ENCODE measurements at places on chromosomes 5 and 9.

DNA sequence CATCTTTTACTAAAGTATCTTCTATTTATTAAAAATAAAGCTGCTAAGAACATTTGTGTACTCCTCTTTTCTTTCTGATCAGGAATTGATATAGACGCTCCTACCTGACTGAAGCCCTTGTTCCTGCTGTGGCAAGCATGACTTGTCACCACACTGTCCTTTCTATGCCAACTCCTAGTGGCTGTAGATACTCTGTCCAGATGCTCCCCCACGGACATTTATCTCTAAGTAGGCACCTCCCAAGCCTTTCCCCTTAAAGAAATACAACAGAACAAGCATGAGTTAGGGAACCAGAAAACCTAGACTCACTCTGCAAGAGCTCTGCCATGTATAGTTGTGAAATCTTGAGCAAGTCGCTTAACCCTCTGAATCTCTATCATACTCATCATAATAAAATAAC is 53.2 kb downstream of the FAM114A2 start:
- no peak for DNase-seq

DNA sequence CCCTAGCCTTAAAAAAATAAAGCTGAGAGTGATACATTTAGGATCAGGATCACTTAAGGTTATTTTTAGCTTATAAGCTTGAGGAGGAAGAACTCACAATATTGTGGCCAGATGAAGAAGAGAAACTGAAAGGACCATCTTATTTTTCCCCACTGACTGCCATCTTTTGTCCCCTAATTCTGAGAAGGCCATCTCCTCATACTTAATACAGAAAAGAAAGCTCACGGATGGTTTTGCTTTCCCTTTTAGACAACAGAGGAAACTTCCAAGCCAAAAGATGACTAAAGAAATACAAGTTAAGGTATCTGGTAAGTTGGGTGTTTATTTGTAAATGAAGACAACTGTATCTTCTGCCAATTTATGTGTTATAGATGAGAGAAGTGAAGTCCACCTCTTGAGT is 36.4 kb downstream of the ERAP1 start:
- no peak for DNase-seq

- peak; percentile 61 for DNase-seq
Measured at GRCh38 chr5:32138839-32139493, 35.2 kb downstream of the GOLPH3 start.

DNA sequence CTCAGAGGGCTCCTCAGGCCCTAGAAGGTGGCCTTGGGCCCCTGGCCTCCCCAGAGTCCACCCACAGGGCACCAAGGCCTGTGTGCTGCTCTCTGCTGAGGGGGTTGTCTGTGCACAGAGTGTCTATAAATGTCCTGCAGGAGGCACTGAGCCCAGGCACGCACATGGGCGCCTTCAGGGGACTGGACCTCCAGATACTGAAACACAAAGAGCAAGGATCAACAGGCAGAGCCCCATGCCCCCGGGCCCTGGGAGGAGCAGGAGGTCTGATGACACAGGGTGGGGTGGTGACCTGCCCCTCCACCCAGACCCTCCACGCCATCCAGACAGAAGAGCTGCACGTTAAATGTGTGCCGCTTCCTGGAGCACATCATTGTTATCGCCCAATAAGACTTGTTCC is 64.6 kb upstream of the SIMC1 start:
- DNase-seq, result no peak

- no peak for DNase-seq
Measured at GRCh38 chr5:100790951-100791350, 112.1 kb downstream of the ST8SIA4 start.

DNA sequence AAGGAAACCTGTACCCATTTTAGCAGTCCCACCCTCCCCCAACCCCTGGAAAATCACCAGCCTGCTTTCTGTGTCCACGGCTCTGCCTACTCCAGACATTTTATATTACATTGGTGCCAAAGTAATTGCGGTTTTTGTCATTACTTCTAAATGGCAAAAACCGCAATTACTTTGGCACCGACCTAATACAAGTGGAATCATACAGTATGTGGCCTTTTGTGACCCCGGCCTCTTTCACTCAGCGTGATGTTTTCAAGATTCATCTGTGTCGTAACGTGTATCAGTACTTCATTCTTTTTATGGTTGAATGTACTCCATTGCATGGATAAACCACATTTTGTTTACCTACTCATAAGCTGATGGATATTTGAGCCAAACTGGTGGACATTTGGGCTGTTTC is 9.7 kb upstream of the ORM1 start:
- no peak for DNase-seq

DNA sequence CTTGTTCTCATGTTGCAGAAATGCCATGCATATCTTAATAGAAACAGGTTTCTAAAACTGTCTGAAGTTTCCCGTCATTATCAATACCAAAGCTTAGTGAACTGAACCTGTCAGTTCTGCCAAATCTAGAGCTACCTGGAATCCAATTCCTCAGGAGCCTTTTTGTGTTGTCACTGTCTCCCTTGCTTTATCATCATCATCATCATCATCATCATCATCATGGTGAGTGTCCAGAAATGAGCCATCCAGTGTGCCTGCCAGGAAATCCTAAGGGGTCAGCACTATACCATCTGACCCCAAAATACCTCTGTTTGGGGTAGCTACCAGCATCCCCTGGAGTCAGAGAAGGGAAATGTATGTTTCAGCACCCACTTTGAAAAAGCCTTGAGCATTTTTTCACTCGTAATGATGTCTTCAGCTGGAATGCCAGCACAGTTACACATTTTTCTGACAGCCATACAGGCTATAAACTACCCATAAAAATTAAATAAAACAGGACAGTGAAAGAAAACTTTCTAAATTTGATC is 150.3 kb downstream of the NR2F1-AS1 start:
- no peak for DNase-seq

- no peak for DNase-seq
Measured at GRCh38 chr5:122745597-122745996, 29.3 kb upstream of the SNX2 start.

- DNase-seq, result no peak
Measured at GRCh38 chr5:14036514-14036913, 92.0 kb upstream of the DNAH5 start.

DNA sequence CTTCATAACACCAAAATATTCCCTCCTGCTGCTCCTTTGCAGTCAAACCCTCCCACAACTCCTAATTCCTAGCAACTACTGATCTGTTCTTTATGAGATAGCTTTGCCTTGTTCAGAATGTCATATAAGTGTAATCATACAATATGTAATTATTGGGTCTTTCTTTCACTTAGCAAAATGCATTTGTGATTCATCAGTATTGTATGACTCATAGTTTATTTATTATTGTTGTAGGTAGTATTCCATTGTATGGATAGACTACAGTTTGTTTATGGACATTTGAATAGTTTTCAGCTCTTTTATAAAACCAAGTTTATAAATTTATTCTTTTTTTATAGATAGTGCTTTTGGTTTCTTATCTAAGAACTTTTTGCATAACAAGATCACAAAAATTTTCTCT is 468.2 kb upstream of the KIF2A start:
- no peak for DNase-seq

GRCh38 chr5:157918811-157919742 is 60.1 kb upstream of the CLINT1 start:
- DNase-seq, result no peak

- peak; percentile 71 for DNase-seq
Measured at GRCh38 chr9:135887585-135888050, 19.7 kb downstream of the CAMSAP1 start.

DNA sequence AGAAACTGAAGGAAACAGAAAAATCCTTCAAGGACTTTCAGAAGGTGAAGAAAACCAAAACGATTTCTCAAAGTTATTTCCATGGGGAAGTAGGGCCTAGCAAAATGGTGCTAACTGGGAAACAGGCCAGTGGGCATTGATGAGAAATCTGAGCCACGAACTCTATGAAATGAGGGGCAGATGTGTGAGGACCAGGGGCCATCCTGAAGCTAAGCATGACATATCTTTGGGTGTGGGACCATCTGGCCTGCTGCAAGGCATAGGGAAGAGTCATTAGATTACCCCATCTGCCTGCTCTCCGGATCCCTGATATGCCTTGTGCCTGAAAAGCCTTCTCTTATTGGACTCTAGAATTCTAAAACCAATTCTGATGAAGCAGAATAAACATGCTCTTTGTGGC is 143.8 kb downstream of the PALM2AKAP2 start:
- no peak for DNase-seq

DNA sequence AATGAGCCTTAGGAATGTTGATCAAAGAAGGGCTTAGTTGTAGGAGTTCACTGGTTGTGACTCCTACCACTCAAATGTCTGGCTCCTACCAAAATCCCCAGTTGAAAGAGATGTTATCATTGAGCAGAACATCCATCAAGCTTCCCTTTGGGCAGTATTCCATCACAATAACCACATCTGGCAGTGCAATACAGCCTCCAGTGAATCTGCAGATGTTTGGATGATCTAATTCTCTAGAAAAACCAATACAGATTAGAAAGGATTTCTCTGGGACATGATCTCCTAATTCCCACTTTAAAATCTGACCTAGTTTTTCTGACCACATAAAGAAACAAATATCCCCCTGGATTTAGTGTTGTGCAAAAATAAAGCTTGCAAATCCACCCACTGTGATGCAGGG is 81.6 kb downstream of the TMEM215 start:
- no peak for DNase-seq

GRCh38 chr9:36341936-36342577 is 58.0 kb downstream of the RNF38 start:
- DNase-seq, result no peak

DNA sequence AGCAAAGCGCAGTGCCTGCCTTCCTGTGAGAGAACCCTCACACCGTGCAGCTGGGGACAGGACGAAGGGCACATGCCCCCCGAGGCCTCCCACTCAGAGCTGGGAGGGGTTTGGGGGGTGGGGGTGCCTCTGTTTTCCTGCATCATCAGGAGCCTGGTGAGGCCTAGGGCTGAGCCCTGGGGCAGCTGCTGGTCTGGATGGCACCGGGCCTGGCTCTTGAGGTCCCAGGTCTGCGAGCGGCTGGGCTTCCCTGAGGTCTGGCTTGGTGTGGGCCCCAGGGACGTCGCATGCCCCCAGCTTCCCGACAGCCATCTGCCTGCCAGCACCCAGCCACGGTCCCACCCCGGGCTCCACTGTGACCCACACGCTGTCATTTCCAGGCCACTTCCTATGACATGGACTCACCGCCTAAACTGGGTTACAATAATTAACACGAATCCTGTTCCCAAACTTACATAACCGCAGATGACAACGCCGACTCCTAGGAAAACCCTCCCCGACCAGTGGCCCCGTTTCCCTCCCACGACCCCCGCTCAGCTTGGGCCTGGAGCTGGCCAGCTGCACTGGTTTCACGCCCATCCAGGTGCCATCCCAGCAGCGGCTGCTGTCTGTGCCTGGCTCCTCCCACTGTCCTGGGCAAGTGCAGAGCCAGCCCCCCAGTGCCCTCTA is 8.7 kb downstream of the NACC2 start:
- DNase-seq, result no peak

GRCh38 chr5:178993236-178993765 is 1.8 kb downstream of the GRM6 start:
- DNase-seq, result no peak

GRCh38 chr5:37055383-37055990 is 178.9 kb downstream of the NIPBL start:
- no peak for DNase-seq

- no peak for DNase-seq
Measured at GRCh38 chr5:73799401-73799972, 173.5 kb downstream of the ARHGEF28 start.

- DNase-seq, result no peak
Measured at GRCh38 chr9:137105814-137106661, 8.5 kb downstream of the DPP7 start.

DNA sequence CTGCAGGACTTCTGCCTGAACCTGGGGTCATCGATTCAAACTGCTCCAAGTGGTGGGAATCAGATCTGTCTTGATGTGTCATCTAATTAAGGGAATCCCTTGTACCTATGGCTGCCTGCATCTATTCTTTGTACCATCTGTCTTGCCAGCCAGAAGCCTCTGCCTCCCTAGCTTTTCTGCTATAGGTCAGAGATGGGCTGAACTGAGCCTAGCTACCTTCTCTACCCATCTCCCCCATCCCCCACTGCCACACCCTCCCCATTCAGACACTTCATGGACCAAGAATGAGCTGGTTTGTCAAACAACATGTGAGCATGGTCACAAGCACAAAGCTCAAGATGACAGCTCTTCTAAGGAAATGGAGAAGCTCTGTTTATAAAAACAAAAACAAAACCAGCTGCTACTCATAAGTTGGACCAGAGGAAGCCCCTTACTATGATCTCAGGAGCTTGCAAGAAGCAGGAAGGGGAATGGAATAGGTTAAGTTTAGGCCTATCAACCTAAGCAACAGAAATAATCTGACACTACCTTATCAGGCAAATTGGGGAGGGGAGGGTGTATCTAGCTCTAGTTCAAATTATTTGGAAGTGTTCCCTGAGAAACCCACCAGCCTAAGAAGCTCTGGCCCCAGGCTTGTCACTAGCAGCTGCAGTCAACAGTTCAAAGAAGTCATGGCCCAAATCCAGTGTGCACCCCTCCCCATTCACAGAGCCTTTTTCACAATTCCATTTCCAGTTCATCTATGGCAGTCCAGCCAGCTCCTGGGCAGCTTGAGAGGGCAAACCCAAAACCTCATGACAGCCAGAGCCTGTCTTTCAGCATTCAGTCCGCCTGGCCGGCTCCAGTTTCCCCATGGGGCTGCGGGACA is 29.9 kb downstream of the SKP1 start:
- DNase-seq, result no peak

DNA sequence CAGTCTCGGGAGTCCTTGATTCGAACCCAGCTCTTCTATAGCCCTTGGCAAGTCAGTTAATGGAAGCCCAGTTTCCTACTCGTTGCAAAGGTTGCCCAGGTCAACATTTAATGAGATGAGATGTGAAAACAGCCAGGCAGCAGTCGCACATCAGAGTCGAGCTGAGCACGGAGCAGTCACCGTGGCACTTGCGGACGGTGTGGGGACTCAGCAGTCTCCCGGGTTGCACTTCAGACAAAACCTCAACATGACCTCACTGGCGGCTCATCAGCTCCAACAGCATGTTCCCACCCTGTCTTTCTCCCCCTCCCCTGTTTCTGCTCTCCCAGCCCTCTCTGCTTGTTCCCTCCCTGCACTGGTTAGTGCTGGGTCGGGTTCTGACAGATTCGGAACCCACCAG is 35.8 kb downstream of the UBE2QL1 start:
- no peak for DNase-seq

DNA sequence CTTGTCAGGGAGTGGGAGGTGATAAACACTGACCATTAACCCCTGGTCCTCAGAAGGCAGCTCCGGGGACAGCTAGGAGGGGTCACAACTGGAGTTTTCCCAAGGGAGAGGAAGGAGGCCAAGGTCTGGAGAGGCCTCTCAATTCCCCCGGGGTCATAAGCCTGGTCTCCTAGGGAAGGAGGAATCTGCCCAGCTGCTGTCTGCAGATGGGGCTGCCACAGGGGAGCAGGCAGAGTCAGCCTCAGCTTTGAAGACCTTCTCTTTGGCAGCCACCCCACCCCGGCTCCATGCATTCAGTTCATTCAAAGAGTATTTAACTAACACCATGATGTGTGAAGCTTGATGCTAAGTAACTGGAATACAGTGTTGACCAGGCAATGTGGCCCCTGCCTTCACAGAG is 74.6 kb upstream of the HSPA9 start:
- DNase-seq, result no peak
